ENCODE measurements at places on chromosomes 3 and 15.

DNA sequence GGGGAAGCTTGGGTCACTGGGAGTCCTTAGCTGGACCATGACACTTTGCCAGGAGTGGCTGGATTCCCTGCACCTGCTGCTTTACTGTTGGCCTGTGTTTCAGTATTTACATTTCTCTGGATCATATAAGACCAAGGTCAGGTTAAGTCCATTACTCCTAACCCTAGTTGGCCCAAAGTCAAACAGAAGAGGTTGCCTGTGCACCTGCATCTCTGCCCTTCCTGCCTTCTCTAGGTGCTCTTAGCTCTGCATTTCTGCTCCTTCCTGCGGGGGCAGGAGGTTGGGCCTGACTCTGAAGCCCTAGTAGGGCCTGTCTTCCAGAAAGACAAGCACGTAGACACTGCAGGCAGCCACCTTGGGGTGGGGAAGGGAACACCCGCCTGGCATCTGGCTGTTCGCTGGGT, 124.3 kb downstream of the RPLP1 start:
- DNase-seq, result no peak

- no peak for DNase-seq
These were observed 134.6 kb downstream of the ATP8B4 start for GRCh38 chr15:49984436-49984835.

DNA sequence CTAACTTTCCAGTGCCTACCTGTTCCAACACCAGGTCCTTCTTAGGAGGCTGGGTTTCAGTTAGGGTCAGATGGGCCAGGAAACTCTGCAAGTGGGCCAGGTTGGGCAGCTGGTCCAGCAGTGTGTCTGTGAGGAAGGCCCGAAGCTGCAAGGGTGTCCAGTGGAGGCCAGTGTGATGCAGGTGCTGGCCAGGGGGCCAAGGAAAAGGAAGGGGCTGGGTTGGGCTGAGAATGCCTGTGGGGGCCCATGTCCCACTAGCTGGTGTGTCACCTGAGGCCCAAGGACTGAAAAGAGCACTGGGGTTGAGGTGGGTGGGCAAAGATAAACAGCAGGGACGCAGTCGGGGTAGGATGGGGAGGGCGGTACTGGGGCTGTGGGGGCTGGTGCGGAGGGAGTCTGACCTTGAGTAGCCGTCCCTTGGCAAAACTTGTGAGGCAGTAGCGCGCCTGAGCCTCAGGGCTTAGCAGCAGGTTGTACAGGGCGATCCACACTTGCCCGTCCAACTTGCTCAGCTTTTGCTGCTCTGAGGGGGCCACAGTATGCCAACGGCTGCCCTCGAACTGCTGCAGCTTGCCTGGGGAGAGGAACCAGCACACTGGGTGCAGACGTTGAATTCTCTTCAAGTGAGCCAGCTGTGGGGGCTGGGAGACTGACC, 1.5 kb upstream of the RASSF1 start:
- no peak for DNase-seq

GRCh38 chr15:75455424-75455981, 4.0 kb upstream of the SIN3A start:
- peak; percentile 59 for DNase-seq

DNA sequence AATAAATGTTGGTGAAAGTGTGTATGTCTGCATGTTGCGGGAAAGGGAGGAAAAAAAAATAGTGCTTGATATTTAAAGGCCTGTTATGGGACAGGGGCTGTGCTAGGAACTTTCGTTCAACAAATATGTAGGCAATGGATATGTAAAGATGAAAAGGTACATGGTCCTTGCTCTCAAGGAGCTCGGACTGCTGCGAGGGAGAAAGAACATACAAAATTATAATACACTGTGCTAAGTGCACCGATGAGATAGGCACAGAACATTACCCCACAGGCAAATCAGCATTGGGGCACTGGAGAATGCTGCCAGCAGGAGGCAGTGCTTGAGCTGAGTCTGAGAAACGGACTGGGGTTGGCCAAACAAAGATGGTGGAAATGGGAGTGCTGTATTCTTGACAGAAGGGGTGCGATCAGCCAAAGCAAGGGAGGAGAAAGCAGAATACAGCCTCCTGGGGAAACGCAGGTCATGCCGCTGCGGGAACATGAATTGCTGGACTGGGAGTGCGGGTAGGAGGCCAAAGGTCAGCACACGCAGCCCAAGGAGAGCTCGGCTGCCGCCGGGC, 649 bp downstream of the C15orf40 start:
- no peak for DNase-seq

DNA sequence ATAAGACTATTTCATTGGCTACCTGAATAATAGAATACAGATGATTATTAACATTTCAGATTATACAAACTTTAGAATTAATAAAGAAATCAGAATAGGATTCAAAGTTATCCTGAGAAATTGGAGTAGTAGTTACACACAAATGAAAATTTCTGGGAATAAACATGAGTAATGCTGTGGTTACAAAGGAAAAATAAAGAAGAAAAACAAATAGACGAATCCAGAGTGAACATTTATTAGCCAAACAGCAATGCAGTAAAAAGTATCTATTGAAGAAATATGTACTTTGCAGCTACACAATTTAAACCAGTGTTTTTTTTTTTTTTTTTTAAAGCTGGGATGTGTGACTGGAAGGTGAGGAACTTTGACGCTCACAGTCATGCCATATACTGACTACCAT, 1159.2 kb downstream of the TUSC7 start:
- no peak for DNase-seq

GRCh38 chr3:127152684-127153505, 40.0 kb upstream of the PRR23E start:
- DNase-seq, result no peak

DNA sequence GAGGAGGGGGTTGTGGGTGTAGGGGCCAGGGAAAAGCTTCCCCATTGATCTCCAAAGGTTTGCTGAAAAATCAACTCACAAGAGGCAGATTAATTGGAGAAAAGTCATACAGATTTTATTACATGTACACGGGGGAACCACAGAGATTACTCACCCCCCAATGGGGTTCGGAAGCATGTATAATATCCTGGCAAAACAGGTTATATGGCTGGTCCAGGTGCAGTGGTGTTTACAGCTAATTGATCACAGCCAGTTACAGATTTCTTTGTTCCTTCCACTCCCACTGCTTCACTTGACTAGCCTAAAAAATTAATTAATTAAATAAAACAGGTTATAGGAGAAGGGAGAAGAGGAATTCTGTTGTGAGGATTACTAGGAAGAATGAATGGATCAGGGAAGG, 22.4 kb downstream of the PRKCI start:
- no peak for DNase-seq

- no peak for DNase-seq
These were observed 49.7 kb upstream of the SCAANT1 start for GRCh38 chr3:63961891-63962290.

DNA sequence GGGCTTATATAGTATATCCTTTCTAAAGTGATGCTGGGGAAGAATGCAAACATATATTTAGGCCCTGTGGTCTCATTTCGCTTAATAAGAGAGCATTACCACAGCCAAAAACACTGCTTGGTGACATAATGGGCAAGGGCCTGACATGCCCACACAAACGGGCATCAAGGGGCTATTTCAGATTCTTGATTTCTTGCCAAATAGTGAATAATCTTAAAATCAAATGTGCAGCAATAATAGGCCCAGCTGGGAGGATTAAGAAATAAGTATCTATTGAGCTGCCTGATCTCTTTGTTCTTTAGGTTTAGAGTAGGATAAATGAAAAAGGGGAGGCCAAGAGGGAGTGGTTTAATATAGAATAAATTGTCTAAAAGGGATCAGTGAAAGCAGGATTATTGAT, 241.0 kb upstream of the GBE1 start:
- DNase-seq, result no peak

- DNase-seq, result no peak
These were observed 88.3 kb downstream of the TGFBR2 start for GRCh38 chr3:30694668-30695067.

GRCh38 chr3:185423178-185423577, 60.2 kb downstream of the MAP3K13 start:
- DNase-seq, result no peak

- peak; percentile 31 for DNase-seq
These were observed 125.6 kb downstream of the ETFA start for GRCh38 chr15:76185716-76186115.

DNA sequence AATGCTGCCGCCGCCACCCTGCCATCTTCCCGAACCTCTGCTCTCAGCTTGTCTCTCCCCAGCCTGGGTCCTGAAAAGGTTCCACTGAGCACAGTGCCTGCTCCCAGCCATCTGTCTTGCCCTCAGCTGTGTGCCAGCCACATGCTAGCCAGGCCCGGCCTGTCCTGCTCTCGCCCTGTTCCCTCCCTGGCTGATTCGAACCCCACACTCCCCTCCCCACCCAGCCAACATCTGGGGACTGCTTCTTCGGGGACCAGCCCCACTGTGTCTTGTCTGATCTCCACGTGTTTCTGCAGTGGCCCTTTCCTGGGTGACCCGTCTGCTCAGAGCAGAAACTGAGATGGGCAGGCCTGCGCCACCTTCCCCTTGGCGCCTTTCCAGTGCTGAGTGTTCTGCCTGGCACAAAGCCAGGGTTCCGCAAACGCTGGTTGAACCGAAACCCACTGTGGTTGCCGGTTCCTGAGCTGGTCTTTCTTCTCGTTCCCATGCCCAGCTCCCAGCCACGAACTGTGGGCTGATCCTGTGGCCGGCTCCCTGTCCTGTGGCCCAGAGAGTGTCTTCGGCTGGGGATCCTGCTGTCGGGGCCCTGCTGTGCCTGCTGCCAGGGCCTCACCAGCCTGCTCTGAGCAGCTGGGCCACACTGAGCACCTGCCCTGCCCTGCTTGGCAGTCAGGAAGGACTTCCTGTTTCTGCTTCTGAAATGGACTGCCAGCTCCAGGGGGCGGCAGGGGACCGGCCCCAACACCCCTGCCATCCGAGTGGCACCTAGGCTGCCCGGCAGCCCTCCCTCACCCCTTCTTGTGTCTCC, 62.7 kb upstream of the KLF13 start:
- no peak for DNase-seq

DNA sequence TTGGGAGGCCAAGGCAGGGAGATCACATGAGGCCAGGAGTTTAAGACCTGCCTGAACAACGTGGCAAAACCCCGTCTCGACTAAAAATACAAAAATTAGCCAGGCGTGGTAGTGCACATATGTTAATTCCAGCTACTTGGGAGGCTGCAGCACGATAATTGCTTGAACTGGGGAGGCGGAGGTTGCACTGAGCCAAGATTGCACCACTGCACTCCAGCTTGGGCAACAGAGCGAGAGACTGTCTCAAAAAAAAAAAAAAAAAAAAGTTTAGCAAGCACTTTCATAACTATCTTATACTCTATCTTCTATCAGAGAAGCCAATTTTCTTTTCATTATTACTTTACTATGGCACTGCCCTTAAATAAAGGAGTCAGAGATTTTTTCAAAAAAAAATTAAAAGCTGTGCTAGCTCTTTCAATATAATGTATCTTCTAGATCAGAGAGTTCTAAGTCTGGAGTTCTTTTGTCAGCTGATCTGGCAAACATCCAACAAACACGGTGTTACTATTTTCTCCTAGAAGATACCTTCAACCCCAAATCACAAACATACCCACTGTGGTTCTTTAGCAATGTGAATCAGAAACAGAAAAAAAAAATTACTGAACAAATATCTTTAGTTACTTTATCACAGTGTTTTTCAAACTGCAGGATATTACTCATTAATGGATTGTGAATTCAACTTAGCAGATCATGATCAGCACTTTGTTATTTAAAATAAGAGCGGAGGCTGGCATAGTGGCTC, 3.0 kb downstream of the ZNF770 start:
- no peak for DNase-seq

- no peak for DNase-seq
These were observed 77.2 kb downstream of the MYO1E start for GRCh38 chr15:59295261-59296001.

- DNase-seq, result no peak
These were observed 20.6 kb upstream of the GOLIM4 start for GRCh38 chr3:168116279-168116678.

DNA sequence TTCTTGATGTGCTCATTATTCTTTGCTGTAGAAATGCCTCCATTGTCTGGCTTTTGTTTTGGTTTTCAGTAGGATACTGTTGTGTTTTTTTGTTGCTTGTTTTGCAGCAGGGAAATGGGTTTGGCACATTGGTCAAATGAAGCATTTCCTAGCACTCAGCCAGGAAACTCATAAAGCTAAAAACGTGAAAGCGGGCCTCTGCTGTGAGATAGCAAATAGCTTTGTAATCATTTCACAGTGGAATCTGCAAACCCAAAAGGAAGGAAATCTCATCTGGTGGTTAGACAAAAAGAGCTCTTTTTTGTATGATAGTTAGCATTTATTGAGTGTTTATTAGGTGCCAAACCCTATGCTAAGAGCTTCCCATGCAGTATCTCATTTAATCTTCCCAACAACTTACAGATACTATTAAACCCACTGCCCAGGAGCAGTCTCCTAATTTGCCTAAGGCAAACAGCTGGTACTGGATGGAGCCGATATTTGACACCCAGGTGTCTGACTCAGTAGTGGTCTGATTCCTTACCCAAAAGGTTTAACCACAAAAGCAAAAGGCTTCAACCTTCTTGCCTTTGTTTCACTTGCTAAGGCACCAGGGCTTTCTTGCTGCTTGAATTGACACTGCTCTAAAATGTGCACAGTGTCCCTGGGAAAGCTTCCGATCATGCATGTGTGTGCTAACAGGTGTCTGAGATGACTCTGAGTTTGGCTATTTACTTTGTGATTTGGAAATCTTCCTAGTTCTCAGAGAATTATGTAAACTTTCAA, 527.9 kb upstream of the MDFIC2 start:
- no peak for DNase-seq

- DNase-seq, result no peak
These were observed 29.9 kb downstream of the ACKR4 start for GRCh38 chr3:132626955-132627354.

GRCh38 chr3:172137287-172138192, 98.2 kb downstream of the FNDC3B start:
- no peak for DNase-seq

DNA sequence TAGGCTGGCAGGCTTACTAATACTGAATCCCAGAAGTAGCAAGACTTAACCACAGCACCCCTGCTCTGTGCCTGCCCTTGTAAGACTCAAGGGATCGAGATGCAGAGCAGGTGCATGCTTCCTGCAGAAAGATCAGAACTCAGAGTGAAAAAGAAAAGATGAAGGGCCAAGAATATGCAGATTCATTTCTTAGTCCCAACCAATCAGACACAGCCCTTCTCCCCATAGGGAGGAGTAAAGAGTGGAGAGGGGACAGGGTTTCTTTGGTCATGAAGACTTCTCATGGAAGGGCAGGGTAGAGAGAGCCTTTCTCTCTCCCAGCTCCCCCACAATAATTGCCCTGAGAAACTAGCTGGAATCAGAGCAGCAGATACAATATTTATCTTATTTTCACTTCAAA, 105.6 kb upstream of the MB21D2 start:
- DNase-seq, result no peak

DNA sequence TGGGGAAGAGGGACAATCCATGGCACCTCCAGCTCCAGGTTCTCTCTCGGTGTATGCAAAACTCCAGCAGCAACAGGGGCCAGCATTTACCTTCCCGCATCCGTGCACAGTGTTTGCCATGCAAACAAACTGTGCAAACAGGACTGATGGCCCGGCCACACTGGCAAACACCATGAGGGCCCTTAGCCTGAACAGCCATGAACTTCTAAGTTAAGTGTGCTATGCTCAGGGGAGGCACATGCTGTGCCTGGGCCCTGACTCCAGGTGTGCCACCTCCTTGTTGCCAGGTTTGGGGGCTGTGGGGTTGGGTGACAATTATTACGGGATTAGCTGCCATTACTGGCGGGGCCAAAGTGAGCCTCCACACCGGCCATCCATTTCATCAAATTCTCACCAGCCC, 57.5 kb downstream of the CACNA2D2 start:
- no peak for DNase-seq

GRCh38 chr3:128348075-128348474, 118.6 kb downstream of the DNAJB8 start:
- no peak for DNase-seq

All from fibroblast of skin of left quadriceps (primary cell).